Stimulated activated CD8-positive, alpha-beta memory T cell treated with anti-CD3 and anti-CD28 coated beads, Interleukin-4, amount 100 ng/mL, for 1 hour (primary cell): ENCODE measurements at places on chromosomes 11 and 22.

- DNase-seq = no peak
Measured at GRCh38 chr11:134973801-134974200, 561.8 kb upstream of the B3GAT1 start.

GRCh38 chr22:26174280-26174679, 5.0 kb downstream of the SEZ6L start:
- DNase-seq = no peak

DNA sequence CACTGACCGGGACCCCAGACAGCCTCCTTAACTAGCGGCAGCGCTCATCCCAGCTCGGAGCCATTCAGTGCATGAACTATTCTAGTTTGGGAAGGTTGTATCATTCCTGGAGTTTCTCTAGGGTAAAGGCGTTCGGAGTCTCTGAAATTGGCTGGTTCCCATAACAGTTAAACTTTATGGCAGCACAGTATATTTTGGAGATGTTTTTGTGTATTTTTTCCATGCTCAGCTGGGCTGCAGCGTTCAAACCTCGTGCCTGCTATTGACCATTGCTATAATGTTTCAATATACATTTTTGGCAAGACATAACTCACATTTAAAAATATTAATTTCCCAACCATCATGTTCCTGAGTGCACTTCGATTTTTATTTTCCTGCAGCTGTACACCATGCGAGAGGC, 169.7 kb downstream of the ST3GAL4 start:
- DNase-seq = no peak

- DNase-seq = no peak
Measured at GRCh38 chr22:49488943-49489342, 338.7 kb downstream of the BRD1 start.

GRCh38 chr11:107969219-107969618, 39.5 kb upstream of the CUL5 start:
- no peak for DNase-seq

DNA sequence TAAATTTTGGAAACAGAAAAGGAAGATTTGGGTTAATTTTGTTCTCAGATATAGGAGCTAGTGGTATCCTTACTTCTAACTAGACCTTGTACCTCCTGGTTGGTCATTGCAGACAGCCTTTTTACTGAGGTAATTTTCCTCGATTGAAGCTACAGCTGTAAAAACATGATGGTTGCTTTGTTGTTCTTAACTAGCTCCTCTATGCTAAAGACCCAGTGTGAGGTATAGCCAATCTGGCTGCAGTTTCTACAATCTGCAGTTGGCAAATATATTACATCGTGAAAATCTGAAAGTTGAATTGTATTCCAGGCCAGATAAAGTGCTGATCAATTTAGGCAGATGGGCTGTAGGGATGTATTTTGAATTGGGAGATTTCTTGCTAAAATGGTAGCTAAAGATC, 116.5 kb downstream of the AASDHPPT start:
- DNase-seq = no peak

DNA sequence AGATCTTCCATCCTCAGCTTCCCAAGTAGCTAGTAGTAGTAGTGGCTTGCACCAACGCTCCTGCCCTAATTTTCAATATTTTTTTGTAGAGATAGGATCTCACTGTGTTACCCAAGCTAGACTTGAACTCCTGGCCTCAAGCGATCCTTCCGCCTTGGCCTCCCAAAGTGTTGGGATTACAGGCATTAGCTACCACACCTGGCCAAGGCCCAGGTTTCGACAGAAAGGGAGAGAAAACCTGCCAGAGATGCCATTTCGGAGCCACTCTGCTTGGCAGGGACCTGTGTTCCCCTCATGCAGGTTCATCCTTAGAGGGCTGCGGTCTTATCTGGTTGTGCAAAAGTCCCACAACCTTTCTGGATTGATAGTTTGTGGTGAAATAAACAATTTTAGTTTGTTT, 41.4 kb downstream of the FAM83F start:
- DNase-seq = no peak

DNA sequence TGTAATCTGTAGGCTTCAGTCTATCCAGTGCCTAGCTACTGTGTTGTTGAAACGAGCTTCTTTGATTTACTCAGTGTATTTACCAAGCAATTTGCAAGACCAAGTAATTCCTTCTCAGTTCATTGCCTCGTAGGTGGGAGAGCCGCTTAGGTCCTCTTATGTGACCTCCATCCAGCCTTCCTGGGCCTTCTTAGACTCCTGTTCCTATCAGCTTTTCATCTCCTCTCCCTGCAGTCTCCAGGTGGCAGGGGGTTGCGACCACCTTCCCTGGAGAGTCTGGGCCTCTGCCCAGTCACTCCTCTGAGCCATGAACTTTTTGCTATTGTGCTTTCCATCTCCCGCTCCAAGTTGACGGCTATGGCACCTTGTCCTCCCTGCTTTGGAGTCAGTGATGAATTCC, 251.8 kb downstream of the KIRREL3 start:
- DNase-seq = no peak

GRCh38 chr11:37967635-37968034, 1369.6 kb upstream of the RAG2 start:
- no peak for DNase-seq

DNA sequence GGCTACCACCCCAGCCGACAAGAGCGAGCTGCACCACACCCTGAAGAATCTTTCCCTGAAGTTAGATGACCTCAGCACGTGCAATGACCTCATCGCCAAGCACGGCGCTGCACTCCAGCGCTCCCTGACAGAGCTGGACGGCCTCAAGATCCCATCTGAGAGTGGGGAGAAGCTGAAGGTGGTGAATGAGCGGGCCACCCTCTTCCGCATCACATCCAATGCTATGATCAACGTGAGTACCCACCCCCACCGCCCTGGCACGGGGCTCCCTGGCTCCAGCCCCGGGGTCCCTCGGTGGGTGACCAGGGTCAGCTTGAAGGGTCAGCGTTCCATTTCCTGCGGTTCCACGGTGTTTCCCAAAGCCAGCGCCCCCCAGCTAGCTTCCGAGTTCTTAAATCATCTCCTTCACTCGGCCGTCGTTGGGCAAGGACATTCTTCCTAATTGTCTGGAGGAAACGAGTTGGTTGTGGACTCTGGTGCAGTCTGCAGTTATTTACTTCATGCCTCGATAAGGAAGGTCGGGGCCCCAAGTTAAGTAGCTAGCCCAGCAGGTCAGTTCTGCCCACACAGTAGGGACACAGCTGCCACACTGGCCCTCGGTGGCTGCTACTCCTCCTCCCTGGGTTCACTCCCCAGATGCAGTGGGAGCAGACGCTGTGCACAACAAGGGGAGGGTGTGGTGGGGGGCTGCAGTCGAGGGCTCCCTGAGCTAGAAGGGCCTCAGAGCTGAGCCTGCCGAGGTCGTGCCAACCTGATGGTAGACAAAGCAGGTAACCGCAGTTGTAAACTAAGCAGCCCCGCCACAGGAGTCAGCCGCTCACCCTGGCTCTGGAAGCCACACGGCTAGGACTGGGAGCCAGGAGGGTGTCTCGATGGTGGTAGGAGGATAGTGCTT, 97.9 kb downstream of the MORC2 start:
- no peak for DNase-seq
